ENCODE measurements at places on chromosomes 3 and 15.
A peak's percentile ranks its signal among the peaks of the same experiment; 100 is the strongest.

DNA sequence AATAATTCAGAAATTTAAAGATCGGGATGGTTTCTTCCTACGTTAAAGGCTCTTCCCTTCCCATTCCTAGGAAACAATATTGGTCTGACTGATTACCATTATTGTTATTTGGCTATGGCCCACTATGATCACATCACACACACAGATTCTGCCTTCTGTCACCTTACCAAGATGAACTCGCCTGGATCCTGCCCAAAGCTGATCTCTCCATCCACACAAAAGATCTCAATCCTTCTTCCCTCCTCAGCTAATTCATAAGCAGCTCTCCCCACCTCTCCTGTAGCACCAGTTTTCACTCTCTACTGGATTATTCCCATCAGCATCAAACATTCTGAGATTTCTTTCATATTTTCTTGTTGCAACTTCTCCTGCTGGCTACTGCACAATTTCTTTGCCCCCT, 25.0 kb downstream of the PLCL2 start:
- DNase-seq = no peak

- no peak for DNase-seq
Measured at GRCh38 chr3:110901536-110901935, 170.1 kb upstream of the NECTIN3 start.

- no peak for DNase-seq
Measured at GRCh38 chr15:101120987-101121386, 130.9 kb downstream of the CHSY1 start.

GRCh38 chr3:133939463-133939835, 43.8 kb upstream of the RAB6B start:
- no peak for DNase-seq

DNA sequence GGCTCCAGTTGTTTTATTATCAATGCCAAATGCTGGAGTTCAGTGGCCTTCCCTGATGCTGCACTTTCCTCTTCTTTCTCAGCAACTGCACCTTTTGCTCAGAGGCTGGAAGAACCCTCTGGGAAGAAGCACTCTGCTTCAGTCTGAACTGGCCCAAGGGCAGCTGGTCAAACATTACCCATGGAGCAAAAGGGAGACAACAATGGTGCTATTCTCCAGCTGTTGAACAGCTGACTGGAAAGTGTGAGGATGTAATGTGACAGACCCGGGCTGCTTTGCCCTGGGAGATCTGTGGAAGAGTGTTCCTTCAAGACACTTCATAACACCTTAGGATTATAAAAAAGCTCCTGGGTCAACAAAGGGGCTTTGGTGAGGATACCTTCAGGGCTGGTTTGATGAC, 84.9 kb downstream of the EPHB1 start:
- DNase-seq = no peak

- DNase-seq = no peak
Measured at GRCh38 chr3:9167222-9167621, 82.2 kb downstream of the SRGAP3 start.

DNA sequence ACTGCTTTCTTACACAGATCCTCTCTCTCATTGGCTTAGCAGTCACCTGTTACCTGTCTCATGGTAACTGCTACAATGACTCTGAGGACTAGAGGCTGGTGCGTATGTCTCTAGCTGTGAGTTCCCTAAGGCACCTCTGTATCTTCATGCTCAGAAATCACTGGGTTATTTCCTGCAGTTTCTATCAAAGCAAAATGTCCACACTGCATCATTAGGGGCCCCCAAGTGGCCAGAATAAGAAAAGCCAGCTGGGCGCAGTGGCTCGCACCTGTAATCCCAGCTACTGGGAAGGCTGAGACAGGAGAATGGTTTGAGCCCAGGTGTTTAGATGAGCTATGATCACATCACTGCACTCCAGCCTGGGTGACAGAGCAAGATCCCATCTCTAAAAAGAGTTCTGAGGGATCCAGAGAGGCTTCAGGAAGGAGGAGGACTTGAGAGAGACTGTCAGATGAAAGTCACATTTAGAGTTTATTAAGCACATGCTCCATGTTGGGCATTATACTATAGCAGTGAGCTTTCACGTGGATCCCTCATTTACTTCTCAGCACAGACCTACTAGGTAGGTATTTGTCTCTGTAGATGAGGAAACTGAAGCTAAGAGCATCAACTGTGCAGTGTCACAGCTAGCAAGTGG, 2.3 kb upstream of the VPS18 start:
- no peak for DNase-seq

DNA sequence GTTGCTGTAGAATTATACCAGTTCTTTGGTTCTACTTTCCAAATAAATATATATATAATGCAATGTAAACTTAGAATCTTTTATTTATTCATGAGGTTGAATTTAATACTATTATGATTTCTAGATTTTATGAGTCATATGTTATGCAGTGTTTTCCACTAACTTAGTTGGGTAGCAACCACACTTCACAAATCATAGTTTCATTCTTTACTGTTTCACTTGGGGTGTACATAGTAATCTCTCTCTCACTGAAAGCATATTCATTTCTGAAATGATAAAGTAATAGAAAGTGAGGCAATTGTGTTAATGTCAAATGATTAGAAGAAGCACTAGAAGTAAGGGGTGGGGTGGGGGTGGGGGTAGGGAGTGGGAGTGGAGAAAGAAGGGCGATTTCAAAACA, 52.6 kb downstream of the IQCH start:
- no peak for DNase-seq

DNA sequence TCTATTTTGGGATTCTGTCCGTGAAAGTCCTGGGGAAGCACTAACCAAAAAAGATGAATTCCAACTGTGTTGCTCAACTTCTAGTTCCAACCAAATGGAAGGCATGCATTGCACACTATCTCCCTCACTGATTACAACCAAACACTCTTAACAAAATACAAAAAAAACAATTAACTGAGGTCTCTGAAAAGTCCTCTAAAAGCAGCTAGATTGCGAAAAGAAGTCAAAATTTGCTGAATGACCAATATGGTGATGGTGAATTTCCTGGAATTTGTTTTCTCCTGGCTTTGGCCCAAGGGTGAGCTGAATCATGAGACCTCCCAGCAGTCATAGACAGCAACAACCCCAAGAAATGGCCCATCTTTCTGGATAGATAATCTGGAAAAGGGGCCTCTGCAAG, 28.3 kb downstream of the CYP19A1 start:
- no peak for DNase-seq

GRCh38 chr15:32908872-32909271, 191.1 kb downstream of the GREM1 start:
- DNase-seq = no peak

- no peak for DNase-seq
Measured at GRCh38 chr3:79766496-79767193, 1.2 kb downstream of the ROBO1 start.

- DNase-seq = no peak
Measured at GRCh38 chr3:94004301-94004910, 24.0 kb downstream of the STX19 start.

- DNase-seq = peak; percentile 32
Measured at GRCh38 chr3:177473184-177473583, 275.9 kb upstream of the TBL1XR1 start.
